ENCODE measurements at places on chromosomes 6 and 20.

GRCh38 chr20:32642257-32643046 is 31.3 kb downstream of the C20orf203 start:
- DNase-seq: no peak

DNA sequence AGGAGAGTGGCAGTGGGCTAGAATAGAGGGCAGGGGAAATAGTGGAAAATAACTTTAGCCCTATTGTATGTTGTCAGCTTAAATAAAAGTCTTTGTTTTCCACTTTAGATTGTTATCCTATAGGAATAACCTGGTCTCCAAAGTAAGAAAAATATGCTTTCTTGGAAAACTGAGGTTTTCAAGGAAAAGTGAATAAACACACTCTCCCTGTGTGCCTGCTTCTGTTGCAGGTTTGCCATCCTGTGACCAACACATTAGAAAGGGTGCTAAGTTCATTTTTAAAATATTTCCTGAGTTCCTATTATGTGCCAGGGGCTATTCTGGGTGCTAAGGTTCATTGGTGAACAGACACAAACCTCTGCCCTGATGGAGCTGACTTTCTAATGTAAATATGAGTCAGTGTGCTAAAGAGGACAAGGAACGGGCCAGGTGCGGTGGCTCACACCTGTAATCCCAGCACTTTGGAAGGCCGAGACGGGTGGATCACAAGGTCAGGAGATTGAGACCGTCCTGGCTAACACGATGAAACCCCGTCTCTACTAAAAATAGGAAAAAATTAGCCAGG is 23.5 kb downstream of the BICRAL start:
- DNase-seq: no peak

DNA sequence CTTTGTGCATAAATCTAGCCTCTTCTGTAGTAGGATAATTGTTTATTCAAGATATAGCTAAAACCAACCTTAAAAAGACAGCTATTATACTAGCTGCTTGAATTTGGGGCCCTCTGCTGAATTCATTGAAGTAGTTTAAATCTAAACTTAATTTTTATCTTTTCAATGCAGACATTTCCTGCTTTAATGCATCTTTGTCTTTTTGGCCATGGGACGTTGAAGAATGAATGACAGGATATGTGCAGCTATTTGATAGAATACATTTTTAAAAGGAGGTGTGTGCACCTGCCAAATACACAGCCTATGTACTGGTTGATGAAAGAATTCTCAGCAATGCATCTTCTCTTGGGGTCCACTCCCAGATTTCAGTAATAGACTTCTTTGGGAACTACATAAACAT is 524.9 kb downstream of the PHF3 start:
- DNase-seq: no peak

- no peak for DNase-seq
Measured at GRCh38 chr20:38260025-38260377, 534 bp downstream of the KIAA1755 start.

GRCh38 chr6:49531774-49532569 is 18.5 kb upstream of the C6orf141 start:
- DNase-seq: peak; percentile 28

GRCh38 chr6:43009124-43009523 is 4.6 kb downstream of the MEA1 start:
- peak; percentile 45 for DNase-seq

DNA sequence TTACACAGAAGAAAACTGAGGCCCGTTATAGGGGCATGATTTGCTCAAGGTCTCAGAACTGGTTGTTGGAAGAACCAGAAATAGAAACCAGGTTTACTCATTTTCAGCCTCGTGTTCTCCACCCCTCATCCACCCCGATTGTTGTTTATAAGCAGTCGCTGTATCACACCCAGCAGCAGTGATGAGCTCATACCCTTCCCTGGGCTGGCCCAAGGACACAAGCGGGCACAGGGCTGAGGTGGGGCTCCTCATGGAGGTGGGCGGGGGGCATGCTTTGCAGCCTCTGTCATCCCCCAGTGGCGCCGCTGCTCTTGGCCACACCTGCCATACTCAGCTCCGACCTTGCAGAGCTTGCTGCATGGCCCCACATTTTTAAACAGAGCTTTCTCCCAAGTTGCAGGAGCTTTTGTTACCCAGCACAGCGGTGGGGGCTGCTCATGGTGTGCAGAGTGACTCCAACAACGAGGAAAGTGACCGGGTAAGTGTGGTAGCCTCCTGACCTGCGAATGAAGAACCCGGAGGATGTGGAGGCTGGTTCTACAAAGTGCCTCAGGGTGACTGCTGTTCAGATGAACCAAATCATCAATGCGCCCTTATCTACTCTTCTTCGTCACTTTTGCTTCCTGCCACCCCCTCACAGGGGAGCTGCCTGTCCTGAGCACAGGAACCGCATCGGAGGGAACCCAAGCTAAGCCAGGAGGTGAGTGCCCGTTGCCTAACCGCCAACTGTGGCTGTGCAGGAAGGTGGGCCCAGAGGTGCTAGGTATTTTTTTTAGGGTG is 43.6 kb upstream of the NKX2-2 start:
- no peak for DNase-seq

DNA sequence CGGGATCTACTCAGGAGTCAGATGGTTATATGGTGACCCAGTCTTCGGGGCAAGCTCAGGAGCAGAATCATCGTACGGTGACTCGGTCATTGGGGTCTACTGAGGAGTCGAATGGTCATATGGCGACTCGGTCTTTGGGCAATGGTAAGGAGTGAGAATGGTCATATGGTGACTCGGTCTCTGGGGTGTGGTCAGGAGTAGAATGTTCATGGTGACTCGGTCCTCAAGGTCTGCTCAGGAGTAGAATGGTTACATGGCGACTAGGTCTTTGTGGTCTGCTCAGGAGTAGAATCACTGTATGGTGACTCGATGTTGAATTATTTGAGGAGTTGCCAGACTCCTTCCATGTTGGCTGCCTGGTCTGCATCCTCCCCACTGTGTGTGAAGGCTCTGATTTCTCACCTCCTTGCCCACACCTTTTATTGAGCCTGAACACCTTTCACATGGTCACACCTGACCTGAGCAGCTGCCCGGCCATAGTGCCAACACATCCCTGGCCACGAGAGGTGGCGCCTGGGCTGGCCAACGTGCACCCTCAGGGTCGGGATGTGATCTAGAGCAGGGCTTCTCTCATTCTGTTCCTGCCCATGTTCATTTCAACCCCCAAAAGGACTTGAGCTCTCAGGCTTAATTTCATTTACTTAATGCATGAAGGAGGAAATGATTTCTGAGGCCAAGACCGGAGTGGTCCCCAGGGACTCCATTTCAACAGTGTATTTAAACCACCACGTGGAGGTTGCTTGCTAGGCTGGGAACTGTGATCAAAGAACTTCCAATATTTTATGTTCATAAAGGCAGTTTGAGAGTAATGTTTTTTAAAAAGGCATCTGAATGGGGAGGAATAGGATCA is 119.5 kb downstream of the PHACTR3 start:
- DNase-seq: no peak

- DNase-seq: no peak
Measured at GRCh38 chr6:108484016-108484415, 76.7 kb upstream of the FOXO3 start.

DNA sequence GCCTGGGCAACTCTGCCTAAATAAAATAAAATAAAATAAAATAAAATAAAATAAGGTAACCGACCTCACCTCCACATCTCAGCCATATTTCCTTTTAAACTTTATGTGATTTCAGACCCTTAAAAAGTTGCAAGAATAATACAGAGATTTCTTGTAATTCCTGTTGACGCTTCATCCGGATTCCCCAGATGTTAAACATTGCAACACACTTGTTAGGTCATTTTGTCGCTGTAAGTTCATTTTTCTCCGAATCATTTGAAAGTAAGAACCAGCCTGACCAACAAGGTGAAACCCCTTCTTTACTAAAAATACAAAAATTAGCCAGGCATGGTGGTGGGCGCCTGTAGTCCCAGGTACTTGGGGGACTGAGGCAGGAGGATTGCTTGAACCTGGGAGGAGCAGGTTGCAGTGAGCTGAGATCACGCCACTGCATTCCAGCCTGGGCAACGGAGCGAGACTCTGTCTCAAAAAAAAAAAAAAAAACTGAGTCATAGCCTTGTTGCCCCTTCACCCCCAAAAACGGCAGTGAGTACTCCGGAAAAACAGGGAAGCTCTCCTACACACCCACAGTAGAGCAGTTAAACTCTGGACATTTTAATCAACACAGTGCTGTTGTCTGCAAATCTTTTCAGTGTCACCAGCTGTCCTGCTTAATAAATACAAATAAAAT is 5.9 kb downstream of the PYGB start:
- DNase-seq: no peak

DNA sequence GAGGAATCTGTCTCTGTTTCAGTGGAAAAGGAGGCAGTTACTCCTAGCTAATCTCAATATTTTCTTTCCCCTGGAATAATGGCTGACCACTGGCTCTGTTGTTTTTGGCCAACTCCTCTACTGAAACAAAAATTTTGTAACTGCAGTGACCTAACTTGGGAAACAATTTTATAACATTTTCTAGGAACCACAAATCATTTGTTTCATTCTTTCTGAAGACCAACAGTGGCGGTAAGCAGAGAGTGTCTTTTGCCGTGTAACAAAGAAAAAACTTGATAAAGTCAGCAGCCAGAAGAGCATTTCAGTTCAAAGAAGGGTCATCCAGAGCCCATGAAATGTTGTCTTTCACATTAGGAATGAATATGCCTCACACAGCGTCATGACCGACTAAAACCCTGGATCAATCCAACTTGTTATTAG is 11.8 kb upstream of the BFSP1 start:
- no peak for DNase-seq

GRCh38 chr20:33884633-33885032 is 73.5 kb downstream of the CHMP4B start:
- no peak for DNase-seq

- no peak for DNase-seq
Measured at GRCh38 chr20:6806275-6806674, 38.8 kb downstream of the BMP2 start.

DNA sequence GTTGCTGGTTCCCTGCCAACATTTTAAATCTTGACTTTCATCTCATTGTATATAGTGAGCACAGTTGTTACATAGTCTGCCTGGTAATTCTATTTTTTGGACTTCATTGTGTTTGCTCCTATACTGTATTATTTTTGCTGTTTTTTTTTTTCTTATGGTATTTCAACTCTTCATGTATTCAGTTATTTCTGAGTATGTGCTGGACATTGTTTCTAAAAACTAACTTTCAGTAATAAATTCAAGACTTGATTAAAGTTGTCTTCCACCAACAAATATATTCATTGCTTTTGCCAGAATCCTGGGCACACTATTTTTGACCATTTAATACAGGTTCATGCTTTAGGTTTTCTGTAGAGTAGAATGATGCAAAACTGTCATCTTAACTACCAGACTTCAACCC is 698.3 kb downstream of the MAFB start:
- no peak for DNase-seq

DNA sequence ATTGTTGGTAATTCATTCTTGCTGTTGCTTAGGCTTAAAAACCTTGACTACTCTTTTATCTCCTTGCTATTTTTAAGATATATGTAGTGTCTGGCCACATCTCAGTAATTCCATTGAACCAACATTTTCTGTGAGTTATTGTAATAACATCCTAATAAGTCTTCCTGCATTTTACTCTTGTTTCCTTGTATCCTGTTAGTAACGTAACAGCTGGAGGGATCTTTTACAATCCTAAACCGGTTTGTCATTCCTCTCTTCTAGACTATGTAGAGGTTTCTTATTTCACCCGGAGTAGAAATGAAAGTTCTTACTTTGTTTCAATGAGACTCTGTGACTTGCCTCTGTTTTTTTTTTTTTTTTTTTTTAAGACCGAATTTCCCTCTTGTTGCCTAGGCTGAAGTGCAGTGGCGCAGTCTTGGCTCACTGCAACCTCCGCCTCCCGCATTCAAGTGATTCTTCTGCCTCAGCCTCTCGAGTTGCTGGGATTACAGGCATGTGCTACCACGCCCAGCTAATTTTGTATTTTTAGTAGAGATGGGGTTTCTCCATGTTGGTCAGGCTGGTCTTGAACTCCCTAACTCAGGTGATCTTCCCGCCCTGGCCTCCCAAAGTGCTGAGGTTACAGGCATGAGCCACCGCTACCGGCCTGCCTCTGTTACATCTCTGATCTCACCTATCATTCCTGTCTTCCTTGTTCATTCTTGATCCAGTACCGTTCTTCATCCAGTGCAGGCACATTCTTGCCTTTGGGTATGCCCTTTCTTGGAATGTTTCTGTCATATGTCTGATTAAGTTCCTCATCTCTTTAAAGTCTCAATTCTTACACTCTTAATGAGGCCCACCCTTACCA is 44.7 kb downstream of the NCOA3 start:
- DNase-seq: no peak

DNA sequence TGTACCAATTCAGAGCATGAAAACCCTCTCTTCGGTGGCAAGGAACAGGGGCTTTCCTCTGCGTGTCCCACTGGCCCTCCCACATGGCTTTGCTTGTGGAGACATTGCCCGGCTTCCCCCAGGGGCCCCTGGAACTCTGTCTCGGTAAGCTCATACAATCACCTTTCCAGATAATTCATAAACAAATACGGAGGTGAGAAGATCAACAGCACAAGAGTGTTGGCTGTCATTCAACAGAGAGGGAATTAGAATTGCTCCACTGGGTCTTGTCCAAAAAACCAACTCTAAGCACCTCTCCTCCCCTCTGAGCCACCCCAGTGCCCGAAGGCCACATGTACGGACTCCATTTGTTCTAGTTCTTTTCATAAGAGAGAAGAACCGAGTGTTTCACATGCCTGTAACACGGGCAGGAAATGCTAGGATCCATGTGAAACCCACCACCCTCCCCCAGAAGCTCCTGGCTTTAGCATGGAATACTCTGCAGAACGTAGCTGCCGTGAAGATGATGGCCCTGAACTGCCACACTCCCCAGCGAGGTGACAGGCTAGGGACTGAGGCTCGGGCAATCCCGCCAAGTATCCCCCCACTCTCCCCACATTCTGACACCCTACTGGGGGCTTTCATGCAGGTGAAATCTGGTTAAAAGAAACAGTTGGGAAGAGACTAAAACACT is 24.6 kb upstream of the FOXC1 start:
- no peak for DNase-seq

DNA sequence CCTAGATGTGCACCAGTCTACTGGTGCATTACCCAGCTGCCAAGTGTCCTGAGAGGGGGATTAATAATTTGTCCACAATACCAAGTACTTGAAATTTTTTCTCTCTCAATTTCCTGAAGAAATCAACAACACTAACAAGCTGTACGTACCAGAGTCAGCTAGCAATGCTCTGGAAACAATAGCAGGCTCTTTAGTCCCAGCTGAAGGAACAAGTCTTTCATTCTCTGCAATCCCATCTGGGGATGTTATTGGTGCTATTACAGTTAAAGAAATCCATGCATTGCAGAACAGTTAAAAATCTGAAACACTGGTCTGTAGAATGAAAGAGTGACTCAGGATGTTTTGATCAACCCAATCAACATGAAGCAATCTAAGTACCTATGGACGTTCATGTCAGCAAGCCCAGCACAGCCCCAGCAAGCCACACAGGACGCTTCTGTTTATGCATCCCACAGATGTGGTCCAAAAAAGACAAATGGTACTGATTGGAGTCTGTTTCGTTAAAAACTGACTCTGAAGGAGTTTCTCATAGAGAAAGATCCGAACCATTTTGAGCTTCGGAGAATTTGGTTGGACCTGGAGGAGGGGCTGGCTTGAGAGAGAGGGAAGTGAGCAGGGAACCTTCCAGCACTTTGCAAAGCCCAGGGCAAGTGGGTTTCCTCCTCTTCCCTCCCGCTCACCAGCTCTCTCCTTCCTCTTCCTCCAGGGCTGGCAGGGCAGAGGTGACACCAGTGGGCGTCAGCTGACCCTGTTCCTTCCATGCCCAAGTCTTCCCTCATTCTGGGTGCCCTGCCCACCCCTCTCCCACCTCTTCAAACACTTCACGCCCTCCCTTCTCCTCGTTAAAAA is 11.9 kb downstream of the PRR18 start:
- no peak for DNase-seq

All from NCI-H510A (cell line).